ENCODE measurements at places on chromosomes 5 and 9. TPM values are rescaled to one million over a fixed set of nuclear protein-coding genes. Genes with fewer than 3 reads are reported as not detected.

GRCh38 chr5:168651648-168652047 is 72.5 kb upstream of the PANK3 start:
- H3K4me3 ChIP-seq: no peak overlapping the region
- H3K27me3 ChIP-seq: no peaks in the 10 kb centered on the region
- no peak overlapping the region for H3K27ac ChIP-seq
- H3K4me1 ChIP-seq: peaks cover 14% of the 10 kb centered on the region
- DNase-seq: no peak

DNA sequence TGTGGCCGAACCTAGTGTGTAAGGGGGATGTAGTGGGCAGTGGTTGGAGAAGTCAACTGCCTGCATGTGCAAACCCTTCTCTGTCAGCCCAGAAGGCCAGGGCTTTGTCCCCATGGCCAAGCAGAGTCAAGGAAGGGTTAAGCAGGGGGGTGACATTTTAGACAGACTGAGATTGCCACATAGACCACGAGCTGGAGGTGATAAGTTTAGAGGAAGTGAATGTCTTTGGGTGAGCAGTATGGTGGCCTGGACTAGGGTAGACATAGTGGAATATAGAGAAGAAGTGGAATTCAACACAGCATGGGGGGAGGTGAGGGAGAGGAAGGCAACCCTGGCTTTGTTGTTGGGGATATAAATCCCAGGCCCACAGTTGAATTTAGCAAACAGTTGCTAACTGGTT is 38.7 kb upstream of the CDKN2AIPNL start:
- DNase-seq: no peak
- peaks cover 4% of the 10 kb centered on the region for H3K4me1 ChIP-seq
- no peaks in the 10 kb centered on the region for H3K36me3 ChIP-seq
- H3K27me3 ChIP-seq: no peaks in the 10 kb centered on the region
- H3K4me3 ChIP-seq: no peak overlapping the region
- H3K27ac ChIP-seq: no peak overlapping the region

DNA sequence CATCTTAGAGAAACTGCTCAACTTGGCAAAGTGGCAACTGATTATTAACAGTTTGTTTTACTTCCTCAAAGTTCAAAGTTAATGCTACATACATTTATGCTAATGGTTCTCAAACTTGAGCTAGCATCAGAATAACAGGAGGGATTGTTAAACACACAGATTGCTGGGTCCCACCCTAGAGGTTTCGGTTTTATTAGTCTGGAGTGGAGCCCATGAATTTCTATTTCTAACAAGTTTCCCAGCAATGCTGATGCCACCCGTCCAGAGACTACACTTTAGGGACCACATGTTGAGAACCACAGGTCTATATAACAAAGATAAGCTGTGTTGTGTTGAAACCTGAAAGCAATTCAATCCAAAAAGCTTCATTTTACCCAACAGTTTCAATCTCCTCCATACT is 95.3 kb downstream of the FBXW11 start:
- H3K27me3 ChIP-seq: no peaks in the 10 kb centered on the region
- H3K27ac ChIP-seq: no peak overlapping the region
- peaks cover 3% of the 10 kb centered on the region for H3K4me1 ChIP-seq
- no peak for DNase-seq
- H3K36me3 ChIP-seq: peaks cover 3% of the 10 kb centered on the region

The C5orf15 gene
- total RNA-seq: 50.5 TPM

- no peaks in the 10 kb centered on the region for H3K4me1 ChIP-seq
- no peaks in the 10 kb centered on the region for H3K27me3 ChIP-seq
- H3K27ac ChIP-seq: no peak overlapping the region
These were observed 632.6 kb upstream of the EDIL3 start for GRCh38 chr5:85017261-85017660.

The CCDC180 gene
- total RNA-seq: 7.4 TPM

- no peaks in the 10 kb centered on the region for H3K36me3 ChIP-seq
- H3K4me1 ChIP-seq: peaks cover 3% of the 10 kb centered on the region
- H3K4me3 ChIP-seq: no peak overlapping the region
- peak; percentile 48 for DNase-seq
- H3K27me3 ChIP-seq: no peaks in the 10 kb centered on the region
These were observed 130.7 kb upstream of the NREP start for GRCh38 chr5:111887706-111888105.

The PDCD1LG2 gene
- total RNA-seq: 1.3 TPM

The DNAH5 gene
- total RNA-seq: 1.7 TPM

The PHF24 gene
- total RNA-seq: 0.09 TPM

DNA sequence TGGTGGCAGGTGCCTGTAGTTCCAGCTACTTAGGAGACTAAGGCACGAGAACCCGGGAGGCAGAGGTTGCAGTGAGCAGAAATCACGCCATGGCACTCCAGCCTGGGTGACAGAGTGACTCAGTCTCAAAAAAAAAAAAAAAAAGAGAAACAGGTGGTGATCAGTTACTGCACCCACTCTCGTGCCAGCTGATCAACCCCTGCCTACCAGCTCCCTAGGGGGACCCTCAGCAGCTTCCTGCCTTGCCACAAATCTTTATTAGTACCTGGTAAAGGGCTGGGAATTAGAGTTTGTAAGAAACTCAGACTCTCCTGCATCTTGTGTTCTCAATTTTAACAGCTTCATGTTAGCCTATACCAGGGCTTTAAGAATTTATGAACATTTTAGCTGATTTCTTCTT is 914.9 kb downstream of the EFNA5 start:
- no peaks in the 10 kb centered on the region for H3K36me3 ChIP-seq
- H3K4me1 ChIP-seq: no peaks in the 10 kb centered on the region
- H3K27ac ChIP-seq: no peak overlapping the region
- no peaks in the 10 kb centered on the region for H3K27me3 ChIP-seq
- DNase-seq: no peak

The ACTBL2 gene
- not detected for total RNA-seq

DNA sequence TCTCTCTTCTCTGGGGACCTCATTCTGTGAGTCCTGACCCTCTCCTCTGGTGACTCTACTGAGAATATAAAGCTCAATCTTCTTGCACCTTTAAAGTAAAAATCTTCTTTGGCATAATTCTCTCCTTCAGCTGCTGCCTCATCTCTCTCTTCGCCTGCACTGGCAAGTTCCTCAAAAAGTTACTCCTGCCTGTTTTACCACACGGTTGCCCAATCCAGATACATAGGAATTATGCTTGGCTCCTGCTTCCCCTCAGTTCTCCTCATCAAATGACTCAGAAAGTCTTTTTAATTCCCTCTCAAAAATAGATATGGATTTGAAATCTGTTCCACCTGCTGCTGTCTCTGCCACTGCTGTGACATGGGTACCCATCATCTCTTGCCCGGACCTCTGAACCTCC is 14.4 kb upstream of the HRCT1 start:
- H3K27me3 ChIP-seq: peaks cover 14% of the 10 kb centered on the region
- H3K27ac ChIP-seq: no peak overlapping the region
- no peaks in the 10 kb centered on the region for H3K36me3 ChIP-seq
- no peaks in the 10 kb centered on the region for H3K4me1 ChIP-seq
- no peak overlapping the region for H3K4me3 ChIP-seq

DNA sequence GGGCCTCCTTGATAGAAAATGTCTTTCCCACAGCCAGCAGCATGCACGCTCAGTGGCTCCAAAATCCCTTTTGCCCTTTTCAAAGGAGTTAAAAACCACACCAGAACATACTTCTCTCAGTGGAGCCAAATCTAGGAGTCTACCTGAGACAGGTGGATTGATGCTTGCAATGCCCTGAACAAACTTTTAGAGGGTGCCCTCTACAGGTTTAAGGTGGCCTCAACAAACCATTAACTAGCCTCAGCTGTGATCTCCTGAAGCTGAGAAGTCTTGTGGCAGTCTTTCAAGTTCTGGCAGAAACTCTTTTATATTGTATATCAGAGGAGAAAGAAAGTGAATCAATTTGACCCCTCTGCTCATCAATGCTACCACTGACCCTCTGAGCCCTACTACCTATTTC is 125.4 kb downstream of the MED27 start:
- no peaks in the 10 kb centered on the region for H3K27me3 ChIP-seq
- no peaks in the 10 kb centered on the region for H3K4me1 ChIP-seq
- no peak for DNase-seq
- H3K4me3 ChIP-seq: no peak overlapping the region

- no peak overlapping the region for H3K4me3 ChIP-seq
- H3K27me3 ChIP-seq: no peaks in the 10 kb centered on the region
These were observed 173.5 kb downstream of the GLIS3 start for GRCh38 chr9:4126184-4126865.

The GARIN3 gene
- not detected for total RNA-seq

DNA sequence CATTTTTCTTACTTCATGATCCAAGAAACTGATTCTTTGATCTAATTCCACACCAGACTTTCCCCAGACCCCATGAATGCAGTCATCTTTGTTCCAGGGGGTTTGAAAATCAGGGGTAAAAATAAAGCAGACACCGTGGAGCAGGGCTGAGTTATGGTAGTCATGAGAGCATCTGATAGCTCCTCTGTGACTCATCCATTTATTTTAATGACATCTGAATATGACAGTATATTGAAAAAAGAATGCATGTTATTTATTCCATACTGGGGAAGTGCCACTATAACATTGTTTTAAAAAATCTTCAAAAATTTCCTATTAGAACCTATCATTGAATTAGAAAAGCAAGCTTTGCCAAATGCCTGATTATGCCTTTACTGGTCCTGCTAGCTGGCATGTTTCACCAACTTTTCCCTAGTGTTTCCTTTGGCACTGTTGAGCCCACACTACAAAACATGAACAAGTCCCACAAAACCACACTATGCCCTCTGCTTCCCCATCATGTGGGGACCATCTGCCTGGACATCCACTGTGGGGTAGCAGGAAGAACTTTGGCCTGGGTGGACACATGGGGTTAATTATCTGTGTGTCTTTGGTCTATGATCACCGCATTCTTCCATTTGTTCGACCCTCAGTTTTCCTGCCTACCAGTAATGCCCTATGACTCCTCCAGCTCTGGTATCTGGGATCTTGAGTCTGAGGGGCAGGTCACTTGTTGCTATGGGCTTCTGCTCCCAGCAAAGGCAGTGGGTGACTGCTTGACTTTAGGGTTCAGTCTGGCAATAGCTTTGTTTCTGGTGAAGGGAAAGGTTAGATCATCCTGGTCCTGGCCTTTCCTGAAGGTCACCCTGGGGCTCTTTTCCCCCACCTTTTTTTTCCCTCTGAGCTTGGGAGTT is 82.7 kb upstream of the PANK3 start:
- H3K4me3 ChIP-seq: no peak overlapping the region
- no peaks in the 10 kb centered on the region for H3K36me3 ChIP-seq
- H3K27ac ChIP-seq: no peak overlapping the region
- no peaks in the 10 kb centered on the region for H3K27me3 ChIP-seq

DNA sequence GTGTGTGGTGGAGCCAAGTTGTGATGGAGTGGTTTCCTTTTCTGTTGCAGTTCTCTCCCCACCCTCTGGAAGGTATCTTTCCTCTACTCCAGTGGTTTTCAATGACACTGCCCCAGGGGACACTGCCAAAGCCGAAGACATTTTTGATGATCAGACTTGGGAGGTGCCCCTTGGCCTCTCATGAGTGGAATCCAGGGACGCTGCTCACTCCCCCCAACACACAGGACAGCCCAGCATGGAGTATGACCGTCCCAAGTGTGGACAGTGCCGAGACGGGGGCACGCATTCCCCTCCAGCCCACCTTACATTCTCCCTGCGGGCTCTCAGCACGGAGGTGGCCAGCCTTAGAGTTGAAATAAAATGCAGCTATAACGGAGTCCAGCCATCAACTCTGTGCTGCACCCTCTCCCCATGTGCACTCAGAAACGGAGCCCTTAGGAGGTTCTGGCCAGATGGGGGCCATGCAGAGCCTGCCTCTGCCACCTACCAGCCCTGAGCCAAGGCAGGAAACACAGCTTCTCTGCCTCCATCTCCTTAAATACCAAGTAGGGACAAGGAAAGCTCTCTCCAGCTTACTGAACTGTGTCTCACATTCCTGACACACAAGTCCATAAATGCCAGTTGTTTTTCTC is 150.8 kb downstream of the ROR2 start:
- H3K4me3 ChIP-seq: no peak overlapping the region
- peaks cover 3% of the 10 kb centered on the region for H3K4me1 ChIP-seq
- DNase-seq: no peak
- no peaks in the 10 kb centered on the region for H3K36me3 ChIP-seq
- no peaks in the 10 kb centered on the region for H3K27me3 ChIP-seq

- no peak overlapping the region for H3K27ac ChIP-seq
- H3K36me3 ChIP-seq: no peaks in the 10 kb centered on the region
- H3K4me1 ChIP-seq: peaks cover 3% of the 10 kb centered on the region
- H3K4me3 ChIP-seq: no peak overlapping the region
These were observed 301.7 kb downstream of the ATPSCKMT start for GRCh38 chr5:9947944-9948343.

DNA sequence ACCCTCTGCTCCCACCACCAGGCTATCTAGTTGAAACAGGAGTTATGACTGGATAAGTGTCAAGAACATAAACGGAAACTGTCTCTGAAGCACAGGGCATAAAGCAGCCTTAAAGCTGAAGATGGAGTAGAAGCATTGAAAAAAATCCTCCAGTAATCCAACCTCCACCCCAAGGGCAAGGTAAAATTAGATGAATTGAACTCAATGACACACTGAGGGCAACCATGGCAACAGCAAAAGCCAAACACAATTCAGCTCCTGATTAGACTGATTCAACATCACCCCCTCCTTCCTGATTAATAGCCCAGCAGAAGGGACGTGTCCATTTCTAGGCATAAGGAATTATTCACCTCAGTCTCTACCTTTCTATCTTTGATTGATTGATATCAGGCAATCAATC is 183.2 kb upstream of the MAP3K1 start:
- no peaks in the 10 kb centered on the region for H3K36me3 ChIP-seq
- H3K27me3 ChIP-seq: no peaks in the 10 kb centered on the region
- DNase-seq: no peak
- H3K4me3 ChIP-seq: no peak overlapping the region
- H3K27ac ChIP-seq: no peak overlapping the region
- H3K4me1 ChIP-seq: no peaks in the 10 kb centered on the region

- no peaks in the 10 kb centered on the region for H3K27me3 ChIP-seq
- DNase-seq: peak; percentile 91
These were observed 222.9 kb downstream of the DOCK8 start for GRCh38 chr9:437574-438001.

DNA sequence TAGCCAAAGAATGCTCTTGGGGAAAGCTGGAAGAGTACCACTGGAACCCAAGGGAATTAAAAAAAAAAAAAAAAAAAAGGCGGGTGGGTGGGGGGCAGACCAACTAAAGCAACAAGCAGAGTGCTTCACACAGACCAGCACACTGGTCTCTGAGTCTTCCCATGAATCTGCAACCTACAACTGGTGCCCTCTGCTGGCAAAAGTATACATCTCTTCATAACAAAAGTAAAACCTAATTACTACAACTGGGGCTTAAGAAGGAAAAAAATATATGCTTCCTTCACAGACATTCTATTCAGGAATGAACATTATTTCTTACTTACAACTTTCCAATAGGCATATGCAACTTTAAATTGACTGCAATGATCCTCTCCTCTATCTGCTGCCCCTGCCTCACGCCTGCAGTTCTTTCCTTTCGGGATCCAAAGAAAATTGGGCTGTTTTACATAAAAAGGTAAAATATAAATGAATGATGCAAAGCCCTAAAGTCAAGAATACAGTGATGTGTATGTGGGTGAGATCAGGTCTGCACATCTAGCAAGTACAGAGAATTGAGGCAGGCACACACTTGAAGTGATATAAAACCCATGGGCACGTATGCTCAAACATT is 7.2 kb upstream of the KLHL3 start:
- no peak overlapping the region for H3K4me3 ChIP-seq
- peak; percentile 87 for DNase-seq
- no peak overlapping the region for H3K27ac ChIP-seq
- H3K27me3 ChIP-seq: no peaks in the 10 kb centered on the region

- no peaks in the 10 kb centered on the region for H3K27me3 ChIP-seq
- H3K4me3 ChIP-seq: no peak overlapping the region
These were observed 35.1 kb downstream of the GRIA1 start for GRCh38 chr5:153525536-153525935.

Measured in muscle of leg (tissue), 16 donors.